ENCODE measurements at places on chromosomes 3 and 15.

DNA sequence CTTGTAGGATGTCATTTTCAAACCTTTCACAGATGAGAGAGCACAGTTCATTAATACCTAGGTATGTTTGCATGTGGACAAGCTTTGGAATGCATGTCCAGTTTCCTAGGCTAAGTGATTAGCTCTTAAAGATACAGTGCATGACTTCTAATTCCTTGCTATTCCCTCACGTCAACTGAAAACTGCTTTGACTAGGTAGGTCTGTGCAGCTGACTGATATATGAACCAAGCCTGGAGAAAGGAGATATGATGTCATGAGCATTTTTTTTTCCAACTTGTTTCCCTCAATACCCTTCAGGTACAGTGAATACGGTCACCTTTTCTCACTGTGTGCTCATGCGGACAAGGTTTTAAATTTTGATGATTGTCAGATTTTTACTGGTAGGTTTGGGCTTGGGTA lies 41.6 kb upstream of the TASOR start:
- DNase-seq = no peak

- no peak for DNase-seq
These were observed 270.0 kb downstream of the NAALADL2 start for GRCh38 chr3:175129126-175129525.

GRCh38 chr15:69843276-69843899 lies 254.3 kb downstream of the TLE3 start:
- DNase-seq = no peak

DNA sequence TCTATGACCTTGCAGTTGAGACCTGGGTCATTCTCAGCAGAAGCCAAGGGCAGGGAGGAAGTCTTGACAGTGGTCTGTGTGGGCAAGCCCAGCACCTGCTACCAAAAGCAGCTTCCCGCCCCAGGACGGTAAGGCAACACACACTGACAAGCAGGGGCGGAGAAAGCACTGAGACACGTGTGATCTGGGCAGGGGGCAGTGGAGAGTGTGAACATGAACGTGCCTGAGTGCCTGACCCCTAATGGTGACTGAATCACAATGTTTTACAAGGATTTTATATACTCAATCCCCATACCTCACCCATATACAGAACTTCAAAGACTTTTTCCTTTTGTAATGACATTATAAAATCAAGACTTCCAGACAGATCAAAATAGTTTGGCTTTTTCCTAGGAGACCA lies 35.2 kb downstream of the ANP32A start:
- no peak for DNase-seq

- DNase-seq = no peak
These were observed 58.4 kb downstream of the TMEM44 start for GRCh38 chr3:194574639-194575483.

DNA sequence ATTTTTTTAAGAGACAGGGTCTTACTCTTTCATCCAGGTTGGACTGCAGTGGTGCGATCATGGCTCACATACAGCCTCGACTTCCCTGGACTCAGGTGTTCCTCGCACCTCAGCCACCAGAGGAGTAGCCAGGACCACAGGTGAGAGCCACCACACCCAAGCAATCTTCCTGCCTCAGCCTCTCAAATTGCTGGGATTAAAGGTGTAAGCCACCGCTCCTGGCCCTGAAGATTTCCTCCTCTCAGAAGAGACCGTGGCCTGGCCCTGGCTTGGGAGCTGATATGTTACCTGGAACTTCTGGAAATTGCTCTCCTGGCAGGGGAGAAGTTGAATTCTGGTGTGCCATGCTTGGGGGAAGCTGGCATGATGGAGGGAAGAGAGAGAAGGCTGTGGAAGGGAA lies 36.2 kb downstream of the PPCDC start:
- no peak for DNase-seq

- DNase-seq = no peak
These were observed 10.6 kb downstream of the CHCHD4 start for GRCh38 chr3:14113965-14114635.
